HuH-7.5 (cell line): ENCODE measurements at places on chromosomes 4 and X.
A peak's percentile ranks its signal among the peaks of the same experiment; 100 is the strongest.

GRCh38 chrX:153766871-153767673 is 3.0 kb downstream of the PLXNB3 start:
- DNase-seq = no peak

DNA sequence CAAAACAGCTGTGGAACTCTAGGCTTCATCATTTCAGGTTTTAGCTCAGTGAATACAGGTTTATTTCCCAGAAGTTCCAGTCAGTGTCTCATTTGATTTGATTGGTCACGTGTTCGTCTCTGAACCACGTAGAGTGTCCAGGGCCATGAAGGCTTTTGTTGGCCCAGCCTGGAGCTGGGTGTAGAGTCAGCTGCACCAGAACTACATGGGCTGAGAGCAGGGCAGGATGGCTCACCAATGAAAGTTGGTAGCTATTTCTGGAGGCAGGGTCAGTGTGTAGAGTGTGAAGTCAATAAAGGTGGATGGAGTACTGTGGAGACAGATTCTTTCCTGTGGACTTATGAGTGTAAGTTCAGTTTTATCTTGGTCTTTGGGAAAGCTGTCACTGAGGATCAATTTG is 43.0 kb upstream of the IGFBP7 start:
- no peak for DNase-seq

GRCh38 chr4:38539501-38539900 is 124.5 kb upstream of the KLF3 start:
- DNase-seq = no peak

GRCh38 chr4:82248903-82249632 is 124.7 kb downstream of the HNRNPD start:
- DNase-seq = no peak

DNA sequence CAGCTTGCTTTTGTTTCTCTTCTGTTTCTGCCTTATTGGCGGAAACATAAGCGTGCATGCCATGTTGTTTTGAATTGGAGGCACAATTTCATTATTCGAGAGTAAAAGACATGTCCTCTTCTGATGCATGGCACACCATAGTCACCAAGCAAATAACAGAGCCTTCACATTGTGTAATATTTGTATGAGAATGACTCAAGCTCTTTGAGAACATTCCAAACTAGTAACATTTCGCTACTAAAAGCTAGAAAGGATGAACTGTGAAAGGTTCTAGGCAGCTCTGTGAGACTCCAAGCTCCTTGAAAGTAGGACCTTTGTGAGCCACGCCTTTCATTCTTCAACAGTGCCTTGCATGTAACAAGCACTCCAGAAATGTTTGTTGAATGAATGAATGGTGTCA is 9.2 kb upstream of the ANXA3 start:
- DNase-seq = no peak

DNA sequence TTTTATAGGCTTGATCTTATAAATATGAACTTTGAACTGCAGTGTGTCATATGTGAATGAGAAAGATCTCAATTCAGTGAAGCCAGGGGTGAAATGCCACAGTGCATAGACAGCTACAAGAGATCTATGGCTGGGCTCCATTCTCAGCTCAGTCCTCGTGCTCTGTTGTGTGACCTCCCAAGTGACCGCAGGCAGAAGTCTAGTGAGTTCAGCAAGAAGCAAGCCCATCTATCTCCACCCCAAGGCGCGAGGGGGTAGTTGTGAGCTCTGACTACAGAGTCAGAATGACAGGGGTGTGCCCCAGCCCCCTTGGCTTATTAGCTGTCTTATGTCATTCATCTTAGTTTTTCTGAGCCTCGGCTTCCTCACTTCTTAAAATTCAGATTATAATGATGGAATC is 378.3 kb downstream of the FBXW7 start:
- DNase-seq = no peak

- DNase-seq = no peak
Observed at GRCh38 chr4:163493643-163494359, 689 bp upstream of the TMA16 start.

DNA sequence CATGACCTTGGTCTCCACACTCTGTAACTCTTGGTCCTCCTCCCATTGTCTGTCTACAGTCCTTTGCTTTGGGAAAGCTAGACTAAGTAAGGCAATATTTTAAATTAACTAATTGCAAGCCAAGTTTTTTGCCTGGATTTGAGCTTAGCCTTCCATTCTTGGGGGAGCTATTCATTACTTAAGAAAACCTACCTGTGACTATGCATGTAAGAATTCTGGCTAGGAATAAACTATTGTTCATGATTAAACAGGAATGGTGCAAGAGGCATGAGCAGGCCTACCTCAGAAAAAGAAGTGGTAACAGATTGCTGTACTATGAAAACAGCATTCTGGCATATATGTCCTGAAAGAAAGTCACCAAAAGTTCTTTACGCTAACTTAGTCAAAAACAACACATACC is 309.4 kb downstream of the MAPK10 start:
- DNase-seq = no peak

GRCh38 chrX:118974088-118974907 is at the start of gene LONRF3:
Gene LONRF3, plus strand, starts transcription at chrX:118974618. Its CDS starts 163 bp downstream, at chrX:118974781.
- DNase-seq = no peak

DNA sequence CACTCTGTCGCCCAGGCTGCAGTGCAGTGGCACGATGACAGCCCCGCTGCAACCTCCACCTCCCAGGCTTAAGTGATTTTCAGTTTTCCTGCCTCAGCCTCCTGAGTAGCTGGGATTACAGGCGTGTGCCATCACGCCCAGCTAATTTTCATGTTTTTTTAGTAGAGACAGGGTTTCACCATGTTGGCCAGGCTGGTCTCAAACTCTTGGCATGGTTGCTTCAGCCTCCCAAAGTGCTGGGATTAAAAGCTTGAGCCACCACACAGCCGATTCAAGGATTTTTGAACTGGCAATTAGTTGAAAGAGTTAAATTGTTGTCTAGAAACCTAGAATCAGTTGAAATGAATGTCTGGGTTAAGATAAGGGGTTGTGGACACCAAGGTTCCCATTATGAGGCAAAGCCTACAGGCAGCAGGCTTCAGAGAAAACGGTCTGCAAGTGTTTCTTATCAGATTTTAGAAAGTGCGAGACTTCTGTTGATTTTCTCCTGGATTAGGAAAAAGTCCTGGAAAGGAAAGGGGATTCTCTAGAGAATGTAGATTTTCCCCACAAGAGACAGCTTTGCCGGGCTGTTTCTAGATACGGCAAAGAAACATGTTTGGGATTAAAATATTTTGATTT is 8.3 kb upstream of the CCNI start:
- no peak for DNase-seq

- no peak for DNase-seq
Observed at GRCh38 chr4:94171616-94172015, 36.0 kb upstream of the SMARCAD1 start.

DNA sequence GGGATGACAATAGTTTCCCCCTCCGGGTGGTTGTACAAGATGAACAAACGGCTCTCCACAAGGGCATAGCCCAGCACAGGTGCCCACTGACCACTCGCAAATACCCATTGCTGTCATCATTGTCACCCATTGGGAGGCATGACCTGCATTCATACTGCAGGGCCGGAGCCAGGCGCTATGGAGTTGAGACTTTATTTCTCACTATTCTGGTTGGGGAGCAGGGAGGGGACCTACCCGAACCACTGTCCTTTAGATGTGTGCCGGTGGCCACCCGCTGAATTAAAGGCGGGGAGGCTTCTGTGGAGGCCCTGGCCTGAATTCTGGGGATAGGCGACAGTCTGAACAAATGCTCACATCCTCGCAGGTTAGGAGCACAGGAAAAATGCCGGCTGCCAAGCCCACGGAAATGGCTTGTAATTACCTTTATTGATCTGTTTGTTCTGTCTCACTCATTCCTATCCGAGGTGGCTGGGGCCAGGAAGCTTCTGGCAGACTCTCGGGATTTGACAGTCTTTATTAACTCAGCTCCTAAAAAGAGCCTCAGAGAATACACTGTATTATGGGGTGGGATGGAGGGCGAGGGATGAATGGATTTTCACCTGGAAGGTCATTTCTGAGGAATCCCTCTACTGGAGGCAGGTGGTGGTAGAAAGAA is 125.1 kb upstream of the PSAPL1 start:
- peak; percentile 53 for DNase-seq

DNA sequence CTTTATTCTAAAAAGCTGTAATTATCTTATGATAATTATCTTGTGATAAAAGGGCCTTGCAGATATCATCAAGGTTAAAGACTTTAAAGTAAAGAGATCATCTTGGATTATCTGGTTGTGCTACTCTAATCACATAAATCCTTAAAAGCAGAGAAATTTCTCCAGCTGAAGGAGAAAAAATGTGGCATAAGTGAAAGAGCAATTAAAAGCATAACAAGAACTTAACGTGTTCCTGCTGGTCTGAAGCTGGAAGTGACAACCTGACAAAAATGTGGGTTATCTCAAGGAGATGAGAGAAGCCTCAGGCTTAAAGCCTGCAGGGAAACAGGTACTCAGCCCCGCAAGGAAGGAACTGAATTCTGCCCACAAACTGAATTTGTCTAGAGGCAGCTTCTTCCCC is 449.1 kb upstream of the NDST4 start:
- no peak for DNase-seq

- no peak for DNase-seq
Observed at GRCh38 chr4:7430368-7430964, 4.3 kb downstream of the PSAPL1 start.

GRCh38 chr4:184784628-184785257 is 41.0 kb downstream of the ACSL1 start:
- DNase-seq = no peak

DNA sequence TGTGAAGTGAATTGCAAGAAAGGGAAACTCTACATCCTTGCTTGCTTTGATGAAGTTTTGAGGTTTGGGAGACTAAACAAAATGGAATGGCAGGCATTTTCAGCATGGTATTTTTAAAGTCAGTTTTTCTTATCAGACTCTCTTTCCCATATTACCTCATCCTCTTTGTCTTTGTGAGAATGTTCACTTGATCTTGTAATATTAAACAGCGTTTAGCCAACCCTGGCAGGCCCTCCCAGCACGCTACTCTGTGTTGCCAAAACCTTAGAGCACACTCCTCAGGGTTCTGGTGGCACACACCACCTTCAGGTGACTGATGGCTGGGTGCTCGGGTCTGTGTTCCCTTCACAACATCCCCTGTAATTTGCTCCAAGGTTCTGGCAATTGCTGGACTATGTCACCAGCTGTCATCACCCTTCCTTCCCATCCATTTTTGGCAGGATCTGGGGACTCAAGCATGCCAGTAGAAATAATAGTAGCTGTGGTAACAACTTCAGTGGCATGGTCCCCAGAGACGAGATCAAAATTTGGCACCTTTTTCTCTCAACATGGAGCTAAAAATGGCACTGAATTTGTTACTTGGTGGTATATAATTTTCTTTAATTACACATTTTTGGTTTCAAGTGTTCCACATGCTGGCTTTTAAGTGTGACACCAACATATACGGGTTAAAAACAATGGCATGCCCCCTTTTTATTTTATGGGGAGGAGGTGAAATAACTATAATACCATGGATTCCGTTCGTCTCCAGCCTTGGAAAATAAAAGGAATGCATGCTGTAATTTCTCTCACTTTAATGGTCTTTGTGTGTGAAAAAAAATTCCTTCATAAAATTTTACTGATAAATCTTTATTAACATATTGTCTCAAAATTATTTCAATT is 273.1 kb downstream of the DCTD start:
- no peak for DNase-seq

DNA sequence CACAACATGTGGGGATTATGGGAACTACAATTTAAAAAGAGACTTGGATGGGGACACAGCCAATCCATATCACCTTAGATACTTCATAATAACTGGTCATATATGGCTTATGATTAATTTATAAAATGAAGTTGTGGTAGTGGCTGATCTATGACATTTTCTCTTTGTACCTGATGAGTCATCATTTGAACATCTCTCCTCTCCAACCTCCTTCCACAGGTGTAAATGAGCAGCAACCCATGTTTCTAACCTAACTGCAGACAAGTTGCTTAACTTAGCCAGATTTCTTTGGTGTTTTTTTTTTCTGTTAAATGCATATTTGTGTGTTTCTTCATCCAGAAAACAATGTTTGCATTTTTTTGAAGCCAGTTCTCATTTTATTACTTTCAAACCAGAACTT is 42.6 kb downstream of the SPANXA2 start:
- DNase-seq = no peak

- DNase-seq = no peak
Observed at GRCh38 chr4:47615385-47615784, 130.3 kb downstream of the ATP10D start.

DNA sequence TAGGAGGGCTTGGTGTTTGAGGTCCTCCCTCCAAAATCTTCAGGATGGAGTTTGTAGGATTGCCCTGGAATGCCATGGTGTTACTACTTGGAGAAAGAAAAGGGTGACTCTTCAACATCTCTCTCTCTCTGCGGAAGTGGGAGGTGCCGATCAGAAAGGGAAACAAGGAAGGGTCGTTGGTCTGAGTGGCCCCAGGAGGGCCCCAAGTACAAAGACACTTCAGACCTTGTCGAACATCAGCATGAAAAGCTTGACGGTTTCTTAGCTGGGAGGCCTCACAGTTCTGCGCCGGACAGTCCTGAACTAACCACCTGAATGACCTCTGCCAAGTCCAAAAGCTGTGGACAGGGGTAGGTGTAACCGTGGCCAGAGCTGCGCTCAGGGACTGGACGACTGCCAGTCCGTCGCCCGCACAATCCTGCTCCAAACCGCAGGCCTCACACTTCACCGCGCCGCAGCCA is 646 bp upstream of the GSX2 start:
- no peak for DNase-seq

GRCh38 chrX:125205133-125205917 is 114.3 kb upstream of the TEX13C start:
- DNase-seq = no peak

- DNase-seq = no peak
Observed at GRCh38 chr4:143095447-143095846, 89.3 kb upstream of the USP38 start.

GRCh38 chr4:37892641-37893040 is 1.8 kb downstream of the TBC1D1 start:
- DNase-seq = no peak

DNA sequence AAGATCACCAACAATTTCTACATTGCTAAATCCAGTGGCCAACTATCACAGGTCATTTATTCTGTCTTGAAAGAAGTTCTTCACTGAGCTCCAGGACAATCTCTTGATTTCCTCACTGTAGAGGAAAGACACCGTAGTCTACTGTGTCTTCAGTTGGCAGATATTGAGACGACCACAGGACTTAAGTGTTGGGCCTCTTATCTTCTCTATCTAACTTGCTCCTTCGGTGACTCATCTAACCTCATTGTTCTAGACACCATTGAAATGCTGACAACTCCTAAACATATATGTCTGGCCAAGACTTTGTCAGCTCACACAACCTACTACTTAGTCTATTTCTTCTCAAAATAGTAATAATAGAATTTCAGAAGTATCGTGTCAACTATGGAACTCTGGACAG is 425.8 kb downstream of the ARAP2 start:
- DNase-seq = no peak

- no peak for DNase-seq
Observed at GRCh38 chr4:163391756-163392155, 48.1 kb downstream of the NPY5R start.

DNA sequence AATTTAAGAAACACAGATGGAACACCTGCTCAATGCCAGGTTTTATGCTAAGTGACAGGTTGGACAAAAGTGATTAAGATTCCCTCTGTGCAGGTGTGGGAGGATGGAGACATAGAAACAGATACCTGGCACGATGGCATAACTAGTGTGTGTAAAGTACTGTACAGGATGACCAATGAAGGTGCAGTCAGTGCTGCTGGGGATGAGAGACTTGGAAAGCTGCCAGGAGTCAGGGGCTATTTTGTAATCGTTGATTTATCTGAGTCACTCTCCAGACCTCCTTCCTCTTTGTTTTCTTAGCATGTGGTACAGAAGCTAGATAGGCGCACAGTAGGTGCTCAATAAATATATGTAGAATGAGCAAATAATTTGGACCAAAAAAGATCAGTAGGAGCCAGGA is 58.2 kb downstream of the CWH43 start:
- no peak for DNase-seq

- no peak for DNase-seq
Observed at GRCh38 chr4:65917486-65917885, 247.2 kb upstream of the EPHA5 start.
